ENCODE measurements at places on chromosomes 4 and X.

DNA sequence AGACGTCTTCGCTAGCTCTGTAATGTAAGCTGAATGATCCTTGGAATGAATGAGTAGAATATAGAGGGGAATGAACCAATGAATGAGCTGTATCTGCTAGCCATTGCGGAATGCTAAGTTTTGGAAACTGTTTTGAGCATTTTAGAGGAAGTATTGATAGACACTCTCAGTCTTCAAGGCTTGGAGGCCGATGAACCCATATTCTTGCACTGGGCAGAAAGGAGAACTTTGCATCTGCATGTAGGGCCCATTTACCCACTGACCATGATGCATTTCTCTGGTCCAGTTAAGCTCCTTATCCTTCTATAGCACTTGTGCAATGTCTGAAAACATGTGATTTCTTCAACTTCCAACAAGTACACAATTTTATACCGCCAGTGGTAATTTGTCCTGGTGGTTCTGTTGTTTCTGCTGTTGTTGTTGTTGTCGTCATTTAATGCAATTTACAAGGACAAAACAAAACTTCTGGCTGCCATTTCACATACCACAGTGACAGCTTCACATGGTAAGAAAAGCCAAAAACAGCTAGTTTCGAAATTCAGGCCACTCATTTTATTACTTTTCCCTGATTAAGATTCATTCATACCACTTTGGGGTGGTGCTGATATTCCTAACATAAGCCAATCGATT, 85.0 kb upstream of the MTM1 start:
- DNase-seq: no peak

- DNase-seq: no peak
These were observed 167.3 kb upstream of the SH3RF1 start for GRCh38 chr4:169438057-169438480.

GRCh38 chr4:27787195-27787594, 926.6 kb downstream of the STIM2 start:
- peak; percentile 4 for DNase-seq

- no peak for DNase-seq
These were observed 453.6 kb downstream of the CENPC start for GRCh38 chr4:67091673-67092072.

GRCh38 chrX:99750721-99751120, 659.4 kb downstream of the PCDH19 start:
- no peak for DNase-seq

DNA sequence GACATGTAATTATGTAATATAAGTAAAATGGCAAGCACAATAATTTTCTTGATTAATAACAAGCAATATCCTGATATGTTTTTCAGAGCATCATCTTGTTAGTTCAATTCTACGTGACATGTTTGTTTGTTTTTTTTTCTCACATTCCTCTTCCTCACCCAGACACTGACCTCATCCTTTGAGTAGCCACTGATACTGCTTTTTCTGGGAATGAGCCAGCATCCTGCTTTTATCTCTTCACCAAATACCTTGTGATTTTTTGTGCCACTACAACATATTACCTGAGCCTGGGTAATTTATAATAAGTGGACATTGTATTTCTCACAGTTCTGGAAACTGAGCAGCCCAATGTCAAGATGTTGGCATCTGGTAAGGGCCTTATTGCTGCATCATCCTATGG, 484.0 kb downstream of the NAF1 start:
- DNase-seq: no peak

- no peak for DNase-seq
These were observed 491.4 kb upstream of the GRID2 start for GRCh38 chr4:91812319-91812718.

GRCh38 chr4:7539659-7540058, 104.9 kb upstream of the PSAPL1 start:
- DNase-seq: peak; percentile 17

GRCh38 chr4:26257850-26258249, 63.0 kb upstream of the RBPJ start:
- DNase-seq: no peak

- no peak for DNase-seq
These were observed 112.5 kb downstream of the MAPK10 start for GRCh38 chr4:86247320-86247719.

DNA sequence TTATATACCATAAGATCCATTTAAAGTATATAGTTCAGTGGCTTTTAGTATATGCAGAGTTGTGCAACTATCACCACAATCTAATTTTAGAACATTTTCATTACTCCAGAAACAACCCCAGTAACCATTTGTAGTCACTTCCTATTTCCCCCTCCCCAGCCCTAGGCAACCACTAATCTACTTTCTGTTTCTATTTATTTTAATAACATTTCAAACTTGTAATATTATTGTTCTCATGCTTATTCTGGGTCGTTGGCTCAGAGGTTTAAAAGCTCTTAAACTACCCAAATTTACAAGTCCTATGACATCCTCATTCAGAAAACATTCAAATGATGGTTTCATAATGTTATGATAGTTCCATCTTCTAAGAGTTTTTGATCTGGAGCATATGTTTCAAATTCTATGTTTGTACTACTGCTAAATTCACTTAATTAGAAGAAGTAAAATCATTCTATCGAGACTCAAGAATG, 18.4 kb downstream of the XIAP start:
- no peak for DNase-seq

GRCh38 chrX:84873176-84873575, 130.5 kb upstream of the APOOL start:
- DNase-seq: no peak

DNA sequence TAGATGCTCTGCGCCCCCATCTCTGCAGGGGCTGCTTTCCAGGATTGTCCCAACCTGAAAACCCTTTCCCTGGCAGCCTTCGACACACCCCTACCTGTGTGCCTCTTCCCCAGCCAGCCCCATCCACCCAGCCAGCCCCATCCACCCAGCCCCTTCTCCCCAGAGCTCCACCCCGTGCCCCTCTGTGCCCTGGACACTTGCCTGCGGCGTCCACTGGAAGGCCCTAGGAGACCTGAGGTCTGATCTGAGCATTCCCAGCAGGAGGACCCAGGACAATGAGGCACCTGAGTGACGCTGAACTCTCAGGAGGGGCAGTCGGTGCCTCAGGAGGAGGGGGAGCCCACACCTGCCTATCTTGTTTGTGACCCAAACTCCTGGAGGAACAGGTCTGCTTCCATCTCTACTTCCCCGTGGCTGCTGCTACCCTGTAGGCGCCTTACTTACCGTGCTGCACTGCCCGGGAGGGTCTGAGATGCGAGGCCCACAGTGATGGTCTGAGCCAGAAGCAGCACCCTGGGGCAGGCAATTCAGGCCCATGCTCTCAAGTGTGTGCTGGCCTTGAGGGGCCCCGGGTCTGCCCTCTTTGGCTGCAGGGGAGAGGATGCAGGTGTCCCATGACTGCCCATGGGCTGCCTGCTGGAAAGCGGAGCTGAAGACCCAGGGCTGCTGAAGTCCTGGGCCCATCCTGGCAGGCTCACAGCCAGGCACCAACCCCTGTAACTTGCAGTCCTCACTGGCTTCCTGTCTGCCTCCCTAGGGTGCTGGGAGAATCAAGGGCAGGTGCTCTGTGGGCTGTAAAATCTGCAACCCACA, 4.9 kb downstream of the LRPAP1 start:
- DNase-seq: no peak

DNA sequence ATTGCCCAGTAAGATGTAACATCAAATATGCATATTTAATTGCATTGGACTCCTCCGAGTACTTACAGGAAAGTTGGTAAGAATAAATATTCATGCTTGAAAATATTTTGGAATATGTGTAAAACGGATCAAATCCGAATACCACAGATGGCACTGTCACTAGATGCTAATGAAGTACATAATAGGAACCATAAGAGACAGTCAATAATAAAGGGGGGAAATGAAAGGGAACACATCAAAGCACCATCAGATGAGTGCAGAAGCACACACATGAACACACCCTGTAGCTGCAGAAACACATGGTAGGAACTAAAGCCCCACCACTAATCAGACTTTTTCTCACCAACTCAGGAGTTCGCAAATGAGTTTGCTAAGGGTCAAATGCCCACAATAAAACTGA, 52.2 kb upstream of the PAGE5 start:
- no peak for DNase-seq

- no peak for DNase-seq
These were observed 23.7 kb upstream of the TLR7 start for GRCh38 chrX:12843061-12843667.

GRCh38 chrX:48531358-48531959, 8.1 kb upstream of the TBC1D25 start:
- peak; percentile 12 for DNase-seq

- DNase-seq: no peak
These were observed 4.9 kb downstream of the DCAF16 start for GRCh38 chr4:17805580-17806155.

DNA sequence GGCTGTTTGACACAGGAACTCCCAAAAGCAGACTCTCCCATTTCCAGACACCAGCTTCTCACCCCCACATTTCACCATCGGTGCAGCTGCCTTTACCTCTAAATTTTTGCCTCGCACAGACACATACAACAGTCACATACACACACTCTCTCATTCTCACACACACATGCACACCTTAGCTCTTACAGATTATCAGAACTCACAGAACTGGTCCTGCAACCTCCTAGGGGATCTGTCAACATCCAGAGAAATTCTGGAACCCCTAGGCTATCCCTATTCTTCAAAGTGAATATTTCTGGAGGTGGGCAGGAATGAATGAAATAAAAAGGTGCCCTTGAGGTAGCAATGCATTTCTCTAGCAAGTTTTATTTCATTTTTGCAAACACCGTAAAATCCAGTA, 4.1 kb downstream of the HS6ST2 start:
- peak; percentile 33 for DNase-seq
